AG09309 (cell line): ENCODE measurements at places on chromosomes 16 and 17.

GRCh38 chr17:77882481-77883212 is 75.9 kb upstream of the TNRC6C start:
- DNase-seq = no peak

- DNase-seq = no peak
Observed at GRCh38 chr16:24976971-24977677, 38.0 kb downstream of the ARHGAP17 start.

DNA sequence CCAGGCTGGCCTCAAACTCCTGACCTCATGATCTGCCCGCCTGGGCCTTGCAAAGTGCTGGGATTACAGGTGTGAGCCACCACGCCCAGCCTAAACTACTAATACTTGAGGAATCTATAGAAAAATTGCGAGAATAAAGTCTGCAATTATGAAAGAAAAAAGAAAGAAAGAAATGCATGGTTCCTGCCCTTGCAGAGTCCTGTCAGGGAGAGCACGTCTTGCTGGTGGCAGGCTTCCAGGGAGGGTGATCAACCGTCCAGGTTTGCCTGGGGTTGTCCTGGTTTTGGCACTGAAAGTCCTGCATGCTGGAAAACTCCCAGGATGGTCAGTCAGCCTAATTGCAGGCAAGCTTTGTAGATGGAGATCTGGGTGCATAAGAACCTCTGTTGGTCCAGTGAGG is 21.5 kb upstream of the KIFC3 start:
- DNase-seq = no peak

DNA sequence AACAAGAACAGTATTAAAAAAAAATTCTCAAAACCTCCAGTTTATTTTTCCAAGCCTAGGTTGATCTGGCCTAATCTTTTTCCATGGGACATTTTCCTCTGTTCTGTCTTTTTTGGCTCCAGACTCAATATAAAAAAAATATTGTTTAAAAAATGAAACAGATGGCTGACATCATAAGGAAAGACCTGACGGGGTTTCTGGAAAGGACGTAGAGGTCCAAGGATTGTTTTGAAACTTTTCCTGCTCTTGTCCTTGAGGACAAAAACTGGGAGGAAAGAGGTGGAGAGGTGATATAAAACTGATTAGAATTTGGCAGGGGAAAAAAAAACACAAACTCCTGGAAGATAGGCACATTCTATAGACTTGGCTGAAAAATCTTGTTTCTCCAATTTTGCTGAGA is 211.4 kb upstream of the CDH11 start:
- no peak for DNase-seq

GRCh38 chr17:62801553-62802114 is 6.5 kb downstream of the MARCHF10 start:
- DNase-seq = no peak

- DNase-seq = no peak
Observed at GRCh38 chr17:58001461-58002124, 5.5 kb downstream of the SRSF1 start.
